HS-27A (cell line): ENCODE measurements at places on chromosomes 4 and X.

GRCh38 chrX:83892433-83892832 lies 31.5 kb downstream of the CYLC1 start:
- DNase-seq: no peak

- DNase-seq: no peak
Measured at GRCh38 chr4:19026281-19026680, 1004.7 kb upstream of the LCORL start.

DNA sequence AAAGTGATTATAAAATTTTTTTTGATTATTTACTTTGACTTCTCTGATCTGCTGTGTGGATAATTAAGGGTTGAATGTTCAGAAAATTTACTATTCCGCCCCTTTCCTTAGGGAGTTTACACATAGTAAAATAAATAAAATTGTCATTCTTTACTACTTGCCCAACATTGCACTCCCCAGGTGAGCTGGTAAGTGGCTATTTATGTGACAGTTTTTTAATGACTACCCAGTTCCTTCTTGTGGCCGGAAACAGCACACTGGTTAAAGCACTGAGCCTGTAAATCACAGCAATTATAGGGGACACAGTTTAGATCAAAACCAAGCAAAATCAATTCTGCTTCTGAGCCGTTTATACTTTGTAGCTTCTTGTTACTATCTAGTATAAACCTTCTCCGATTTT lies 158.1 kb downstream of the FHIP1A start:
- no peak for DNase-seq

DNA sequence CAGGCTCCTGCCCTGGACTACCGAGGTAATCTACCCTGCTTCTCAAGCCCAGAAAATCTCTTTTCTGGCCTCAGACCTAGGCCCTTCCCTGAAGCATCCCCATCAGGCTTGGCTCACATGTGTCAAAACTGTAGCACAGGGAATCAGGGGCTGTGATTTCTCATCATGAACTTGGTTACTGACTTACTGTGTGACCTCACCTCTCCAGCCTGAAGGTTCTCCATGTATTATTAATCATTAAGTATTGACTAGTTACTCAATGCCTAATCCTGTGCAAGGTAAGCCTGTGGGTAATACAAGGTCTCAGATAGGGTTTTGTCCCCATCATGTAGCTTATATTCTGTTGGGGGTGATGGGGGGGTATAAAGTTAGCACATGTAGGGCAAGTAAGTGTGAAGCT lies 6.8 kb downstream of the SRPX2 start:
- DNase-seq: no peak

- no peak for DNase-seq
Measured at GRCh38 chrX:1661048-1661921, 46.4 kb downstream of the ASMT start.

GRCh38 chr4:48193921-48194468 lies 59.9 kb upstream of the TXK start:
- no peak for DNase-seq

- no peak for DNase-seq
Measured at GRCh38 chrX:133745349-133745748, 240.0 kb downstream of the GPC3 start.

- DNase-seq: no peak
Measured at GRCh38 chrX:24412637-24413363, 52.3 kb upstream of the PDK3 start.
